SK-N-SH (cell line): ENCODE measurements at places on chromosomes 12 and 14. TPM values are rescaled to one million over a fixed set of nuclear protein-coding genes. Genes with fewer than 3 reads are reported as not detected.
A peak's percentile ranks its signal among the peaks of the same experiment; 100 is the strongest.

- DNase-seq = no peak
Measured at GRCh38 chr12:26783131-26783526, 49.9 kb downstream of the ITPR2 start.

DNA sequence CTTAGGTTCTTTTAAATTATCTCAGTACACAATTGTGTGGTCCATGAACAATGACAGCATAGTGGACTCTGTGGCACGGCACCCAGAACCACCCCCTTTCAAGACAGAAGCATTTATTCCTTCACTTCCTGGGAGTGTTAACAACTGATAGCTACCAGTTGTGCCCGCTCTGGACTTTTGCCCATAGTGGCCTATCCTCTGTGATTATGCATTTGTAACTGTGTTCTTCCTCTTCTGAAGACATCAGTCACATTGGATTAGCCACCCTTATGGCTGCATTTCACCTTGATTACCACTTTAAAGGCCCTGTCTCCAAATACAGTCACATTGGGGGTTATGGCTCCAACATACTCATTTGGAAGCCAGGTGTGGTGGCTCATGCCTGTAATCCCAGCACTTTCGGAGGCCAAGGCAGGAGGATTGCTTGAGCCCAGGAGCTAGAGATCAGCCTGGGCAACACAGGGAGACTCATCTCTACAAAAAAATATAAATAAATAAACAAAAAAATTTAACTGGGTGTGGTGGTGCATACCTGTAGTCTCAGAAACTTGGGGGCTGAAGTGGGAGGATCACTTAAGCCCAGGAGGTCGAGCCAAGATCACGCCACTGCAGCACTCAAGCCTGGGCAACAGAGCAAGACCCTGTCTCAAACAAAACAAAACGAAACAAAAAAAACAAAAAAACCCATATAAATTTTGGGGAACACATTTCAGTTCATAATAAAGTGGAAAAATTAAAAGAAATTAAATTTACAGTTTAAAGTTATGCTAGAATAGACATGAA is 27.6 kb upstream of the PHC1 start:
- no peak for DNase-seq

DNA sequence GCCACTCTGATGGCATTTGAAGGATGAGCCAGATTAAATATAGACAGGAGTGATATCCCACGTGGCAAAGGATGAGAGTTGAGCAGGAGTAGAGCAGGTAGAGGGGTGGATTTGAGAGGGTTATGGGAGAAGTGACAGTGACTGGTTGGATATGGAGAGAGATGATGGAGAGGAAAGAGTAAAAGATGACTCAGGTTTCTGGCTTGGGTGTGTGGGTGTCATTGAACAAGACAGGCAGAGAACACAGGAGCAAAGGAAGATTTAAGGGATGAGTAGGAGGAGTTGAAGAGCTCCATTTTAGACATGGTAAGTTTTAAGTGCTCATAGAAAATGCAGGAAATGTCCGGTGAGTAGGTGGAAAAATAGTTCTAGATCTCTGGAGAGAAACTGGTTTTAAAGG is 136.9 kb downstream of the EGLN3 start:
- DNase-seq = no peak

DNA sequence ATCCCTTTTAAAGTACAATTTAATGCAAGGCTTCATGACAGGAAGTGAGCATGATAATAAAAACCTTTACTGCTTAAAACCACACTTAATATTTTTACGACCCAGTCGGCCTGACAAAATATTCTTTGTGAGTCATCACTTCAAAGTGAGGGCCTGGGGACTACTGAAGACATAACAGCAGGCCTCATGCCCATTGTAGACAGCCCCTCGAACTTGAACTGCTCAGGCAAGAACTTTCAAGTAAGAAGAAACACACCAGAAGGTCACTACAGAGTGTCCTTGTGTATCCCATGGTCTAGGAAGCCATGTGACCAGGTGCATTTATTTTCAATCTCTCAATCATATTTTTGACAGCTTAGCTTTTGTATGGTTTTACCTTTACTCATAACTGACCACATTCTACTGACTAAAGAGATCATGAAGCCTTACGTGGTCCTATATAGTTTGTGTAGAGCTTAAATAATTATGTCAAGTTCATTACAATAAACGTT is 61.4 kb upstream of the MANSC4 start:
- DNase-seq = no peak

DNA sequence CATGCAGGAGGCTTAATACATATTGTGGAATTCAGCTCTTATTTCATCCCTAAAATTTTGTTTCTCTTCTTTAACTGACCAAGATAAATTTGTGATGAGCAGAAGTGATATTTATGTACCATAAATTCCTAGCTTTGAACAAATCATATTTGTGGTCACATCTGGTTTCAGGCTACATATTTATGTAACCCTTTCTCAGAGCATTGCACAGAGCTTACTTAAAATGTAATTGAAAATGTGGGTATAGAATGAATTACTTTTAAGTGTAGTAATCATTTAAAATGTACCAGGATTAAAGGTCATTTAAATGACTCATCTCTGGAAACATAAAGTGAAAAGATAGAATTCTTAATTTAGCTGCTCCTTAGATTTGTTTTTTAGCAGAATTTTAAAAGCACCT is 129.9 kb upstream of the FRMD6 start:
- no peak for DNase-seq

DNA sequence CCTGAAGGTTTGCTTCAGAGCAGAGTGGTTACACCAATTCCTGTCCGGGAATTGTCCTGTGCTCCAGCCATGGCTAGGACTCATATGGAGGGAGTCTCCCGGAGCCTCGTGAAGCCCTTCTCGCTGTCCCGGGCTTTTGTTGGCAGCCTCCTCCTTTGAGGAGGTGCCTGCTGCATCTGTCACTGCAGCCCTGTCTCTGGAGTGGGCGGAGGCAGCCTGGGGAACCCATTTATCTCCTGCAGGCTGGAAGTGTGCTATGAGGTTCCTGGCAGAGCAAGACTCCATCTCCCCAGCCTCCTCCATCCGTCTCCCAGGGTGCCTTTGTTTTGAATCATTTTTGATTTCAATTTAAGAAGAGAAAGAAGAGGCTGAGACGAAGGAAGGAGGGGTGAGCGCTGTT is 355.3 kb downstream of the GLT1D1 start:
- DNase-seq = no peak

GRCh38 chr12:70264067-70264867 is 21.0 kb downstream of the CNOT2 start:
- no peak for DNase-seq

- no peak for DNase-seq
Measured at GRCh38 chr12:95857799-95858198, 953 bp upstream of the SNRPF start.

DNA sequence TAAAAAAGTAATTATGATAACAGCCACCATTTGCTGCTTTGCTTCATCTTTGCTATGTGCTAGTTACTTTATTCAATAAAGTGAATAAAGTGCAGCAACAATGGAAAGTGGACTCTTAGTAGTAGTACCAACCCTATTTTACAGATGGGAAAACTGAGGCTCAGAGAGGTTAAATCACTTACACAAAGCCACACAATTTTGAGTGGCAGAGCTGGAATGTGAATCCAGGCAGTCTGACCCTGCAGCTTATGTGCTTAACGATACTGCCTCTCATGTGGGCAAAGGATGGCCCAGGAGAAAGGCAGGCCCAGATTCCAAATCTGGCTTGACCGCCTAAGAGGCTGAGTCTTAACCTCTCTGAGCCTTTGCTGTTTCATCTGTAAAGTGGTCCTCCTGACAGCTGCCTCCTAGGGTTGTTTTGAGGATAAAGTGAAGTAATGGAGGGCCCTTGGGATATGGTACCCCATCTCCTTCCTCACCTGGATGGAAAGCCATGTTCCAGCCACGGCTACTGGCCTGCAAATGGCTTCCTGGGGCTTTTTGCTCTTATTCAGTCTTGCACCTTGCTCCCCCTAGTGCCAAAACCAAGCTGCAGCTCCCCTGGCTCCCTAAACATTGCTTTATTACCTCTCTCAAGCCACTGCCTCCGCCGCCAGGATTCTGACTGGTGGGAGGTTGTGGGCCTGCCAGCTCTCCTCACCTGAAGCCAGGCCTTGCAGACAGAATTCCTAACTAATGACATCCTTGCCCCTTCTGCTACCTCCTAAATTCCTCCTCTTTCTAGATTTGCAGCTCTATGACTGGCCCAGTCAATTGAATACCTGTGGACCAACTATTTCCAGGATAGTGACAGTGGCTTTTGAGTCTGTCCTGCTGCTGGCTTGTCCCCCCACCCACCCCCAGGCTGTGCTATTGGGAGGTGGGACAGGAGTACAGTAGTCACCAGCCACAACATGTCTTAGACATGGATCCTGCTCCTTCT is 283.3 kb upstream of the PWP1 start:
- peak; percentile 64 for DNase-seq

DNA sequence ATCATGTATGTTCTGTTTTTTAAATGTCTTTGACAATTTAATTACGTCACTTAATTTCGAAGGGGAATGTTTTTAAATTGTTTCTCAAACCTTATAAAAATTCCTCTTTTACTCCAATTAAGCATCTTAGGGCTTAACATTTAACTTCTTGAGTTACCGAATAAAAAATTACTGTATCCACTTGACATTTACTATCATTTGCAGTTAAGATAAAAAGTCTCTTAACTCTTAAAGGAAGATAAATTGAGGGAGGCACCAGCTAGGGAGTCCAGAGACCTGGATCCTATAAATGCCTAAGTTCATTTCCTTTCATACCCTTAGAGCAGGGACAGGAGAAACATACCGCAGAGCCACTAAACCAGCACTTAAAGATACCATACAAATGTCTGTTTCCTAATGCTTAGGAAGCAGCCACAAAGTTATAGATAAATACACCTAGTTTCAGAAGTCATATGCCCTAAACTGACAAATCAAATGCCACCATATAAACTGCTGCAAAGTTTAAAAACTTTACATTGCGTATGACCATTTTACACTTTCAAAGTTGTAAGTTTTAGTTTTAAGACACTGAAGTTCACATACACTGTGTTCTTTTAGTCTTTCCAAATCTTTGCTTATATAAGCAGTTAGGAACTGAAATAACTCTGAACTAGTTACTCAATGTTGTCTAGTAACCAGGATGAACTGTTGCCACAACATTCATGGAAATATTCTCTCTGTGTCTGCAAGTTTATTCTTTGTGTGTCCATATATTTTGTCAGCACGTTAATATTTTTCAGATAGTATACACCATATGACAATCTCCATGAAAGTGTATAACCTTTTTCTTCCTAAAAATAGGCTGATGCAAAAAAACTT is 71.2 kb downstream of the GALNT4 start:
- DNase-seq = no peak

GRCh38 chr12:45415393-45415817 is 199.5 kb downstream of the ANO6 start:
- no peak for DNase-seq

DNA sequence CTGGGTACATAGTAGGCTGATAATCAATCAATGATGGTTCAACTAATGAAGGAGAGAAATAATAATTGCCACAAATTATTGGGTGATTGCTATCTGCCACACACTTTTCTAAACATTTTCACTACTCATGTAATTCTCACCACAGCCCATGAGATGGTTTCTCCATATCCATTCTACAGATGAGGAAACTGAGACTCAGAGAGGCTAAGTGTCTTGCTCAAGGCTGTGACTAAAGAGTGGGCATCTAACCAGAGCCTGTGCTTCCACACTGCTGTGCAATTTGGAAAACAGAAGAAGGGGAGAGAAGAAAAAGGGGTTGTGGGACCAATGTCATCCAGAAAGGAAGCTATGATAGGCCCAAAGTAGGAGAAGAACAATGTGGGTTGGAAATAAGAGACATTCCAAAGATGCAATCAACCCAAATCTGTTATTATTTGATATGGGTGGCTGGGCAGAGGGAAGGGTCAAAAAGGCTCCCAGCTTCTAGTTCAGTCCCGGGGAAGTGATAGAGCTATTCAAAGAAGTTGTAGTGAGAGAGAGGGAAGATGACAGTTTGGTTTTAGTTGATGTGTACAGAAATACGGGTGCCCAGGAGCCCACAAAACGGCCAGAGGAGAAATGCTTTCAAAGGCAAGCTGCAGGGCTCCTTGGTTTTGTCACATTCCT is 483 bp upstream of the NR1H4 start:
- DNase-seq = no peak

GRCh38 chr12:1769809-1770494 is 50.4 kb upstream of the LRTM2 start:
- DNase-seq = no peak

DNA sequence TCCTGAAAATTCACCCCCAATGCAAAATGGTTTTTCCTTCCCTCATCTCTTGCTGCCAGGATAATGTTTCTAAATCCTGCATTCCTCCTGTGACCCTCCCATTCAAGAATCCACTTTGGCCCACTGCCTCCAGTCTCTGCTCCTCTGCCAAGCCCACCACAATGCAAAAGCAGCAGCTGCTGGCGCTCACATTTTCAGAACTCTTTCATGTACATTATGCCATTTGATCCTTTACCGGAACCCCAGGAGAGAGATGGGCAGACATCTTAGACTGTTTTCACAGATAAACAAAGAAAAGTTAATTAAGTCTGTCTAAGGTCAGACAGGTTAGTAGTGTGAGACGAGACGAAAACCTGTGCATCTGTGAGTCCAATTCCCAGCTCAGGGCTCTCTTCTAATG is 12.9 kb downstream of the LRIG3 start:
- no peak for DNase-seq

CFAP54 gene
- 0.87 and 1.1 TPM in 2 replicates for polyA plus RNA-seq

SERPINA5 gene
- 0.08 and 0.13 TPM in 2 replicates for polyA plus RNA-seq

GPR162 gene
- 16.4 and 18.6 TPM in 2 replicates for polyA plus RNA-seq

AHSA1 gene
- 366 and 439 TPM in 2 replicates for polyA plus RNA-seq

SIX6 gene
- polyA plus RNA-seq = not detected in 2 replicates

PAWR gene
- polyA plus RNA-seq = 0.91 and 1.8 TPM in 2 replicates
